GM18507 (cell line): ENCODE measurements at places on chromosomes 1 and 21.

GRCh38 chr1:205442051-205442725 is 13.7 kb downstream of the BLACAT1 start:
- DNase-seq, result no peak

DNA sequence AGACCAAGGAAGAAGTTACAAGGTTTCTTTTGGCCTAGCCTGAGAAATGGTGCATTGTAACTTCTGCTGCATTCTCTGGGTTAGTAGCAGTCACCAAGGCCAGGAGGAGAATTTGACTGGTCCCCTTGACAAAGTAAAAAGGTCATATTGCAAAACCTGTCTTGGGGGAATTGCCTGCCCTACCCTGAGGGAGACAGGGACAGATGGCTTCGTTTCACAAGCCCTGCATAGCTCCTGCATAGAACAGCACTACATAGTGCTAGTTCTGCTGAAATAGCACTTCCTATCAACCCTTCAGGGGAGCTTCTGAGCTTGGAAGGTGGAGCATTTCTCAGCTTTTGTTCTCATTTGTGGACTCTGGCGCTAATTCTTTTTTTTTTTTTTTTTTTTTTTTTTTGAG is 20.4 kb upstream of the AK2 start:
- no peak for DNase-seq

DNA sequence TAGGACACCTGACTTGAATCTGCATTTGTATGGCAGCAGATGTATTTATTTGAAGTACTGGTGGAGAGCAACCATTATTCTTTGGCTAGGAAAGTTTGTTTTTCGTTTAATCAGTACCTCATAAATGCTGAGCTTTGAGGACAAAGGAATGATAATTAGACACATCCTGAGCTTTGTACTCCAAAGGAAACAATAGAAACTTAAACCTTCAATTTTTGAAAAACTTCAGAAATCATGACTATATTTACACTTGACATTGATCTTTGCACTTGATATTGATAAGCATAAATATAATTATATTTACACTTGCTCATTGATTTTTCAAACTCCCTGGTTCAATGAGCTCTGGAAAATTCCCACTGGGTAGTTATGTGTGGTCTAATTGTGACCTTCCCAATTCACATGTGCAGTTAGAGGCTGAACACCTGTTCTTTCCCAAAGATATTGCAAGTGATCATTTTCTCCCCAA is 10.7 kb downstream of the PATJ start:
- no peak for DNase-seq

- DNase-seq, result no peak
These were observed 4.5 kb downstream of the ZNF683 start for GRCh38 chr1:26368006-26368405.

DNA sequence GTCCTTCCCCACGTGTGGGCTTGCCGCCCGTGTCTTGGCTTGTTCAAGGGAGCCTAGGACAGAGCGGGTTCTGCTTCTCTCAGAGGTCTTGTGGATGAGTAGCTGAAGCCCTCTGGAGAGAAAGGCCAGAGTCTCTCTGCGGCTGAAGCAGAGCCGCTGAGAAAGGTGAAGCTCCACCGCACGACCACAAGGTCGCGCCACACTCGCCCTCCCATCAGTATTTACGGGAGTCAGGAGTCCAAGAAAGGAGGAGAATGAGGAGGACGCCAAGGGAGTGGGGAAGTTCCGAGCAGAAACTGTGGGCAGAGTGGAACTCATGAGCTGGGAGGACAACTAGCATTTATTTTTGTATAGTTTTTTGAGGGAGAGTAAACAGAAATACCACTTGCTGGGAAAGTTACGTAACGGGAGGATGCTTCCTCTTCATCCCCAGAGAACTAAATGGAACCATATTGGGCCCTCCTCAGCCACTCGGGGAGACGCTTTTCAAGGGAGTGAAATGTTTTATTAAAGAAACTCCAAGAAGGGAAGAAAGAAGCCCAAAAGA is 51.6 kb upstream of the HAO2 start:
- no peak for DNase-seq

DNA sequence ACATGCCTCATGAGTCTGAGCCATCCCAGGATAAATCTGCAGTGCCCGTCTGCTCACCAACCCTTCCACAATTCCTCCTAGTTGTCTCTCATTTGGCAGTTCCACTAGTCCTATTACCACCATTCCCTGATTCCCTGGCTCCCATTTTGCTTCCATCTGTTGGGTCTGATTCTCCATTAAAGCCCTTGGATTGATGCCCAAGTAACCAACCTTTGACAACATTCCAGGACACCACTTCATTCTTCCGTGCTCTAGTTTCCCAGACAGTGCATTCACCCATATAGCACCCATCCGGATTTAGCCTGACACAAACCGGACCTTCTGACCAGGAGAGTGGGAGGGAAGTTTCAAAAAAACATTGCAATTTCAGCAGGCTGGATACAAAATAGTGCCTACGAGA is 189.4 kb upstream of the PALMD start:
- no peak for DNase-seq

DNA sequence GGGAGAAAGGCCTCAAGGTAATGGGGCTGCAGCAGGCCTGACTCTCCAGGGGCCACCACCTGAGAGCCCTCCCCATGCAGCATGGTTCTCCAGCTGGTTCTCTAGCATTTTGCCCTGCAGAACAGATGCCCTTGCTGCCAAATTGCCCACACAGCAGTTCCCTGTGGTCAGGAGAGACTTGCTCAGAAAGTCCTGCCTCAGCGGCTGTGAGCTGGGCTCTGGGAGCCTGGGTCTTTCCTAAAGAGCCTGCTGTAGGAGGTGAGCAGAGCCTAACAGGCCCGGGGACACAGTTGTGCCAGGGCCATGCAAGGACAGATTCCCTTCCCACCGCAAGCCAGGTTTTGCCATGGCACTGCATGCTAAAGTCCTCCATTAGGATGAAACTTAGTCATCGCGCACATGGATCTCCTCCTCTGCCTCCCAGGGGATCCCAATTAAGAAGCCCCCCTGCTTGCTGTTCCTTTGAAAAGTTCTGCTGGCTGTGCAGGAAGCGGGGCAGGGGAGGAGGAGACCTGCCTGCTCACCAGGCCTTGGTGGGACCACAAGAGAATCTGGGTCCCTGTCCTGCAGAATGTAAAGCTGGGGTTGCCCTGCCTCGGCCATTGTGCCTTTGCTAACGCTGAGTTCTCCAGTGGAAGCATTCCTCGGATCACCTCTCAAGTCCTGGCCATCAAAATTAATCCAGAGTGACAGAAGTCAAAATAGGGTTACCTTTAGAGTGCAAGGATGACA is 21.4 kb downstream of the TEX35 start:
- DNase-seq, result no peak

GRCh38 chr1:79110749-79111148 is 104.2 kb upstream of the ADGRL4 start:
- no peak for DNase-seq

GRCh38 chr1:6325482-6325881 is 64.6 kb upstream of the GPR153 start:
- no peak for DNase-seq

DNA sequence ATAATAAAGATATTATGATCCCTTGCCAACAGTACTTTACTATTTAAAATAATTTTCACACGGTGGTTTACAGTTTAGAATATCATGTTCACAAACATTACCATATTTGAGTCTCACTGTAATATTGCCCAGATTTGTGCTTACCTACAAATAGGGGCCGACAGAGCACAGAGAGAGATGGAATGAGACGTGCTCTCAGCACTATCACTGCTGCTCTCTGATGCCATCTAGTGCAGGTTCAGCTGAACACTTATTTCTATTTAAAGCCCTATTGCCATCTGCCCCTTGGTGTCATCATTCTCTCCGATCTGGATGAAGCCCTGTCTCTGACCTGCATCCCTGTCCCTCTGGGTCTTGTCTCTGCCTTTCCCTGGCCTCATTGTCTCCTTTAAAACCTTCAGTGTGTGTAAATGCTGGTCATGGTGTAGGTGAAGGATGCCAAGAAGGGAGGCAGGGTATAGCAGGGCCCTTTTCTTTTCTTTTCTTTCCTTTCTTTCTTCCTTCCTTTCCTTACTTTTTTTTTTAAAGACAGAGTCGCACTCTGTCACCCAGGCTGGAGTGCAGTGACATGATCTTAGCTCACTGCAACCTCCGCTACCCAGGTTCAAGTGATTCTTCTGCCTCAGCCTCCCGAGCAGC is 6.9 kb upstream of the GPATCH4 start:
- no peak for DNase-seq

DNA sequence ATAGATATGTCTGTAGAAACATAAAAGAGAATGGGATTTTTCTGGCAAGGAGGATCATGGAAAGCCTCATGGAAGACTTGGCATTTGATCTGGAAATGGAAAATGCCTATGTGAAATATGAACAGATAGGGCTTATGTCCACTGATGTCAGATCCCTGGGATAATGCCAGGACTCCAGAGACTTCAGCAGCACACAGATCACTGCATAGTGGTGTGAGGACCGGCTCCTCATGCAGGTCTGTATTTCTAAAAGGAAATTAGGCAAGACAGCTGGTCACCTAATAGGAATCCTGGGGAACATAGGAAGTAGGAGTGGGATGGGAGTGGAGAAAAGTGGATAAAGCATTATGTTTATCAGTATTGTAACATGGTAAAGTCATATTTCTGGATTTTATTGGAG is 56.8 kb upstream of the IPO9 start:
- DNase-seq, result no peak

DNA sequence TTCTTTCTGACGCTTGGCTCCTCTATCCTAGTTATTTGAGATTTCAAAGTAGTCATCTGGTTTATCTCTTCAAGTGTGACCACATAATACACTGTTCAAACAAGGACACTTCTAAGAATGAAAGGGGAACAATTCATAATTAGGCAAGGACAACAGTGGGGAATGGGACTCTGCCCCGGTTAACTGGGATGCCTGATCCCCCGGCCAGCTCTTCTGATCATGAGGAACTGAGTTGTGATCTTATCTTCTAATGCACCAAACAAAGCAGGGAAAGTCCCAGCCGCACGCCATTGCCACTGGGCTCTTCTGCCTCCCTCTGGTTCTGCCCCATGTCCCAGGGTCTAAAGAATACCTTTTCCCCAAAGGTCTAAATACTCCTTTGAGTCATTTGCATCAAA is 158.2 kb upstream of the IRF2BP2 start:
- DNase-seq, result no peak

GRCh38 chr1:198373376-198373775 is 167.1 kb downstream of the ATP6V1G3 start:
- DNase-seq, result no peak

- no peak for DNase-seq
These were observed 49.4 kb downstream of the NFIA start for GRCh38 chr1:61131716-61132115.

GRCh38 chr1:242651817-242652216 is 127.3 kb upstream of the PLD5 start:
- no peak for DNase-seq

DNA sequence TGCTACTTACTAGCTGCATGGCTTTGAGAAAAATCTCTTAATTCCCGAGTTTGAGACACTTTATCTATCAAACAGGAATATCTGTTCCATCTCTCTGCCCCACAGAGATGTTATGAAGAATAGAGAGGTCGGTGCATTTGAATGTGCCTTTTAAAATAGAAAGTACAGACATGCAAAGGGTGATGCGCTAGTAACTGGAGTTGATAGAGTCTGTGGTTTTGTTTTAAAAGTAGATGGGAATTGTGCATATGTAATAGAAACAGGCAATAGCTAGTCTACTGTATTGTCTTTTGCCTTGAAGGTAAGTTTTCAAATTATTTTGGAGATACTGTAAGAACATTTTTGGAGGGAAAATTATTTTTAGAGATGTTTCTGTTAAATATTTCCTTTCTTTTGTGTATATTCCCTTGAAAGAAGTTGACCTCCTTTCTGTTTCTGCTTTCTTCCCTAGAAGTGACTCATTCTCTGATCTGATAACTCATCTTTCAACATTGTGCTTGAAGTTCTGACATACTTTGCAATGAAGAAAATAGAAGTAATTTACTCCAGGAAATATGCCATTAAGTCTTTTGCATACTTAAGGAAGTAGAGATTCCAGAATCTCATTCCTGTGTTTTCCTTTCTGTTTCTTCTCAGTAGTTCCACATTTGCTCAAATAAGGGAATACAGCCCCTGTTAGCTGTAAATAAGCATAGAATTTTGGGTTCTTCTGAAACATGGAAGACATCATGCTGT is 151.6 kb downstream of the SDCCAG8 start:
- no peak for DNase-seq

DNA sequence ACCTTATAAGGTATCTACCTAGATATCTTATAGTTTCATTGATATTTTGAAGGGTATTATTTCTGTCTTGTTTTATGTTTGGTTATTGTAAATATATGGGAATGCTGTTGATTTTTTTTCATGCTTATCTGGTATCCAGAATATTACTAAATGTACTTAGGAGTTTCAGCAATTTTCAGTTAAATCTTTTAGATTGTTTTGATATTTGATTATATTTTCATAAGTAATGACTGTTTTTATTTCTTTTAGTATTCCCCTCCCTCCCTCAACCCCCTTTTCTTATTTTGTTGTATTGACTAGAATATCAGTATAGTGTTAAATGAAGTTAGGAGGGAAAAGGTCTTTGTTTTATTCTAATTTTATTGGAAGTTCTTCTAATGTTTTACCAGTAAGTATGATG is 344.4 kb upstream of the PROX1 start:
- no peak for DNase-seq

DNA sequence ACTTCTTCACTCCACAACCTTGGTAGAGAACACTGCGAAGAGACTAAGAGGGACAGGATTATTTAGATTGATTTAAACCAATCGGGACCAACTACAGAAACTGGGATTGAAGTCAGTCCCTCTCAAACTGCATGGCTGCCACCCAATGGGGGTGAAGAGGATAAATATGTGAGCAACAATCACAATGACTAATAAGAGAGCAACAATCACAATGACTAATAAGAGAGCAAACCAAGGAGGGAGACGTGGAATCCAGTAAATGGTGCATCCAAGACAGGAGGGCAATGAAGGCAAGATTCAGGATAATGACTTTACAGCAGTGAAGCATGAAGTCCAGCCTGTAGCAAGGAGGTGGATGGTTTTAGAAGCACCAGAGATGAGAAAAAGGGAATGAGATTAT is 322.8 kb downstream of the TTLL7 start:
- DNase-seq, result no peak

DNA sequence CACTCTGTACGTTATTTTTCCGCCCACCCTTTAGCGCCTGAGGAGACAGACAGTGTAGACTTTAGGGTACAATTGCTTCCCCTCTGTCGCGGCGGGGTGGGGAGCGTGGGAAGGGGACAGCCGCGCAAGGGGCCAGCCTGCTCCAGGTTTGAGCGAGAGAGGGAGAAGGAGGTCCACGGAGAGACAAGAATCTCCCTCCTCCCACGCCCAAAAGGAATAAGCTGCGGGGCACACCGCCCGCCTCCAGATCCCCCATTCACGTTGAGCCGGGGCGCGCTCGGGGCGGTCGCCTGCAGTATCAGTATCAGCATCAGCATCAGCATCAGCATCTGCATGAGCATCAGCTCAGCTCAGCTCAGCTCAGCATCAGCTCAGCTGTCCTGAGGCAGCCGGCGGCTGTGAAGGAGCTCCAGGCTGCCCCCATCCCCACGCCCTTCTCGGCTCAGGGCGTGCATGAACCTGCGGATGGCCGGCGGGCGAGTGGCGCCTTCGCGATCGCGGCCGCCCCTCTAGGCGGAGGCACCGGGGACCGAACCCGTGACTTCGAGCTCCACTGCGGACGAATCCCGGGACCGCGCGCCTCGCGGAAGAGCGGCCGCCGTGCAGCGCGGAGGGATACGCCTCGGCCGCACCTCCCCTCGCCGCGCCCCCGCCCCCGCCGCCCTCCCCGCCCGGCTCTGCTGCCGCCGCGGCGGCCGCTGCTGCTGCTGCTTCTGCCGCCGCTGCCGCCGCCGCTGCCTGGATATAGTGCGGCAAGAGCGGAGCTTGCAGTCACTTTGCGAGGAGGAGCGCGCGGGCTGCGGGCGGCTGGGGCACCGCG is at the start of gene NCAM2:
Gene NCAM2, plus strand, starts transcription at position 774 of the 820 bp plus-strand sequence.
- no peak for DNase-seq
